Suppressor macrophage treated with lipopolysaccharide for 4 hours (primary cell): ENCODE measurements at places on chromosomes 3 and 15.
A peak's percentile ranks its signal among the peaks of the same experiment; 100 is the strongest.

DNA sequence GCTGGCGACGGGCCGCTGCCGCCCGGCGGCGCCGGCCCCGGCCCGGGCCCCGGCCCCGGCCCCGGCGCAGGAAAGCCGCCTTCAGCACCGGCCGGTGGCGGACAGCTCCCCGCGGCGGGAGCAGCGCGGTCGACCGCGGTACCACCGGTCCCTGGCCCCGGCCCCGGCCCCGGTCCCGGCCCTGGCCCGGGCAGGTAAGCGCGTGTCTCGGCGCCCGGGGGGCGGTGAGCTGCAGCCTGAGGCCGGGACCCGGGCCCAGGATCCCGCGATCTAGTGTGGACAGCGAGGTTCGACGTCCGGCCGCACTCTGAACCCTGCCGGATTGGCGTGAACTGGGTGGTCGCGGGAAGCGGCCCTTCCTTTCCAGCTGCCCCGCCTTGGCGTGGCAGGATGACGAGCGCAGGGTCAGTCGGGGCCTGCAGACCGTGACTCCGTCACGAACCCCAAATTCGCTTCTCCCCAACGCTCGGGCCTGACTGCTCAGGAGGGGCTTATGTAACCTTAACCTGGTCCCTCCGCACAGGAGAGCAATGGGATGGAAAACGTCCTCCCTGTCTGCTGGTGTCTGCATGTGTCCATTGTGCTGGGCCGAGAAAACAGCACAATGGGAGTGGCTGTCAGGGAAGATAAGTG, 472 bp downstream of the BSN start:
- no peak for DNase-seq

DNA sequence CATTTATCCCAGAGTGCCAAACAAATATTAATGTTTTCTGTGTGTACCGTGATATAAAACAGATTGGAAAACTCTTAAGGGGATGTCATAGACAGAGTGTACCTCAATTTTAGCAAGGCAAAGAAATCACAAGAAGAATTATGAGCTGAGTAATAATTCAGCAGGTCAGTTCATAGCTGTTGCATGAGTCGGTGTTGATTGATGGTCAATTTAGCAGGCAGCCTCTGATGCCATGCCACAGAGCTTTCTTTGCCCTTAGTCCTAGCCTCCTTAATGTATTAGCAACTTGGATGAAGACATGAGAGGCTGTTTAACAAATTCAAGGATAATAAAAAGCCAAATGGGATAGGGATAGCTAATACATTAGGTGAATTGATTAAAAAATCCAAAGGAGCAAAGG, 6.8 kb downstream of the SLC35A5 start:
- no peak for DNase-seq

DNA sequence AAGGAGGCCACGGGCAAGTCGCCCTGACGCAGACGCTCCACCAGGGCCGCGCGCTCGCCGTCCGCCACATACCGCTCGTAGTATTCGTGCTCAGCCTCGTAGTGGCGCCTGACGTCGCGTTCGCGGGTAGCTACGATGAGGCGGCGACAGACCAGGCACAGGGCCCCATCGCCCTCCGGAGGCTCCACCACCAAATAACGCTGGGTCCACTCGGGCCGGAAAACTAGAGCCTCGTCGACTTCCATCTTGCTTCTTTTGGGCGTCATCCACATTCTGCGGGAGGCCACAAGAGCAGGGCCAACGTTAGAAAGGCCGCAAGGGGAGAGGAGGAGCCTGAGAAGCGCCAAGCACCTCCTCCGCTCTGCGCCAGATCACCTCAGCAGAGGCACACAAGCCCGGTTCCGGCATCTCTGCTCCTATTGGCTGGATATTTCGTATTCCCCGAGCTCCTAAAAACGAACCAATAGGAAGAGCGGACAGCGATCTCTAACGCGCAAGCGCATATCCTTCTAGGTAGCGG, at the start of gene EPM2AIP1:
EPM2AIP1 (minus strand) TSS at position 326 of the 520 bp plus-strand sequence; CDS start at position 272, 54 bp downstream.
- no peak for DNase-seq

DNA sequence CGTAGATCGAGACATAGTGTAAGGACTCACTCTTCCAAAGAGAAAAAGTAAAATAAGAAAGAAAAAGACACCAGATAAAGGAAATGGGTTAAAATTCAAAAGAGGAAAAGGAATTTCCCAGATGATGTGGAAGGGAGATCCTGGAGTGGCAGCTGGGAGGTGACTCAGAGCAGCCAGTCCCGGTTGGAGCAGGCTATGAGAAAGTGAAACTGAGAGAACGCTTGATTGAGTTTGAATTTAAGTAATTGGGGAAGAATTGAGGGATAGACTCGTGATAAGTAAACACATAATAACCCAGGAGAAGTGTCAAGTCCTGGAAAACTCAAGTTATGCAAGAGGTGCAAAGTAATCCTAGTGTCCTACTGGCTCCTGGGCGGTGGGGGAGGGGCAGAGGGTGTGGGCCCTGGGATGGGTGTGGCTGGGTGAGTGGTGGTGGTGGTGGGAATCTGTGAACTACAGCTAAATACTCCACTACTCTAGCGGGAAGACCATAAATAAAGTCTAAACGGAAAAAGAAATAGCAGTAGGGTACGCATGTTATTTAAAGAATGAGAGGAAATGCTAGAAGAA, 1.2 kb downstream of the PRR20G start:
- peak; percentile 86 for DNase-seq

DNA sequence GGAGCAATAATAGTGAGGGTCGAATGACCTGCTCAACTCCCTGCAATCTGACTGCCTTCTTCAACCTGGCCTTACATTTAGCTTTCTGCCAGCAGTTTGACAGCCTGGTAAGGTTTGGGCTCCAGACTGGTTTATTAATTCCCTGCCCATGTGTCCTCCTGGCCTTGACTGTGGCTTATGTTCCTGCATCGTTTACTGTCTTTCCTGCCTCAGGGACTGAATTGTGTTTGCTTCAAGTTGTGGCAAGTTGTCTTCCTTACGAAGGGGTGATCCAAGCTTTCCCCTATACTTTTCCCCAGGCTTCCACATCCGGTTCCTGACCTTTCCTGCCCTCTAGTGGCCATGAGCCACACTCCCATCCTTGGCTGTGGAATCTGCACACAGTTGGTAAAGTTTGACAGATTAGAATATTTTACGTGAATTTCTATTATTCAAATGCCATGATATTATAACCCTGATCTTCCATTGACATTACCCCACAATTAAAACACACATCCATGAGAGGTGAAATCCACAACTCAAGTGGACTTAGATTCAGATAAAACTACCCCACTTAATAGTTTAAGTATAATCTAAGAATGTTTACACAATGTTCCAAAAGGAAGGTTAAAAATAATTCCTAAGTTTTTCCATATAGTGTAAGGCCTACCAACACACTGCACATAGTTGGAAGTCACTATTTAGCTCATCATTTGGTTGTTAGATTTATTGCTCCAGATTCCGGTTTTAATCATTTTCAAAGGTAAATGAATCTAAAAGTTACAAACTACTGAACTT, 95.7 kb downstream of the NEDD4 start:
- peak; percentile 38 for DNase-seq

GRCh38 chr3:150784747-150785125, 21.8 kb upstream of the SIAH2 start:
- DNase-seq, result no peak

DNA sequence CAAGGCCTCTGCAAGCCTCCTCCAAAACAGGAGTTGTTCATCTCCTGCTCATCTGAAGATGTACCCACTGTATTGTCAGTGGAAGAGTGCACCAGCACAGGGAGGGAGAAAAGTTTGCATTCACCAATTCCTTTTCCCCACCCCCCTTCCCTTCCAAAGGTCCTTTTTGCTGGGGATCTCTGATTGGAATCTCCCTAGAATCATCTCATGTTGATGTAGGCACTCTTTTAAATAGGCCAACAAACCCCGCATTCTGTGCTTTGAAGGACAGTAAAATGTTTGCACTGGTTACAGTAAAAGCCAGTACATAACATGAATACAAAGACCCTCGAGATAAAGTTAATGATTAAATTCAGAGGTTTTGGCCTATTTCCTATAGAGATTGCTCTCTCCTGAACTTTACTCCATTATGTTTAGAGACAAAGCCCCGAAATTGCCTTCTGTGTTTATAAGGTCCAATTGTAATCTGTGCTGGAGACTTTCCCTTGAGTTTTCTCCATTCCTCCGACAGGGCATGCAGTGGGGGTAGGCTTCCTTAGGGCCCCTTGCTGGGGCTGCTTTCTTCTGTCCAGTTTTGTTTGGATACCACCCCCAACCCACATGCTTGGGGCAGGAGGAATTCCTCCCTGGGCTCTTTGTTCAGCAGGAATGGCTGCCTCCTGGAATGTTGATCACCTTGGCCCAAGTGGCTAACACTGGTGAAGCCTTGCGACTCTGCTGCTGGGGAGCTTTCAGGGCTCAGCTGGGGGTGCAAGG, 22.5 kb downstream of the TRIM71 start:
- no peak for DNase-seq

DNA sequence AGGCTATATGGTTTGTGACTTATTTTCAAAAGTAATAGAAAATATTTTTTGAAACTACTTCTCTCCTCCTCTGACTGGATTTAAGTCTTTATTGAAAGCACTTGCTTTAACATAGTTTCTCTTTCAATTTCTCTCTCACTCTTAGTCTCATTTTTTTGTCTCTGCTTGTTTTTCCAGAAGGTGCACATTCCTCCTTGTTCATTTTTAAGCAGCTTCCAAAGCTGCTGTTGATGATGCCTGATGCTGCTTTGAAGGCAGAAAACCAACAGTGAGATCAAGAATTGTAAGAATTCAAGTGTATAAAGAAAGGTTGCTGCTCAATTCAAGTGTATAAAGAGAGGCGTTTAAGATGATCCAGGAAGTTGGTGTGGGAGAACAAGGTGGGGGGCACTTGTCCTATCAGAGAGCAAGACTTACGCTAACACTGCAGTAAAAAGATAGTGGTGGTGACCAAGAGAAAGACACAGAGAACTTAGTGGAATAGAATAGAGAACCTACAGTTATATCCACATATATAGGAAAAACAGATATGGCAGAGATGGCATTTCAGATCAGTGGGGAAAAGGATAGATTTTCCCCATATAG, 12.1 kb downstream of the NR2C2 start:
- DNase-seq, result peak; percentile 25

GRCh38 chr15:74171965-74172541, 1.5 kb upstream of the ISLR start:
- DNase-seq, result no peak

- DNase-seq, result peak; percentile 51
Measured at GRCh38 chr3:34012102-34012461, 213.7 kb downstream of the PDCD6IP start.

DNA sequence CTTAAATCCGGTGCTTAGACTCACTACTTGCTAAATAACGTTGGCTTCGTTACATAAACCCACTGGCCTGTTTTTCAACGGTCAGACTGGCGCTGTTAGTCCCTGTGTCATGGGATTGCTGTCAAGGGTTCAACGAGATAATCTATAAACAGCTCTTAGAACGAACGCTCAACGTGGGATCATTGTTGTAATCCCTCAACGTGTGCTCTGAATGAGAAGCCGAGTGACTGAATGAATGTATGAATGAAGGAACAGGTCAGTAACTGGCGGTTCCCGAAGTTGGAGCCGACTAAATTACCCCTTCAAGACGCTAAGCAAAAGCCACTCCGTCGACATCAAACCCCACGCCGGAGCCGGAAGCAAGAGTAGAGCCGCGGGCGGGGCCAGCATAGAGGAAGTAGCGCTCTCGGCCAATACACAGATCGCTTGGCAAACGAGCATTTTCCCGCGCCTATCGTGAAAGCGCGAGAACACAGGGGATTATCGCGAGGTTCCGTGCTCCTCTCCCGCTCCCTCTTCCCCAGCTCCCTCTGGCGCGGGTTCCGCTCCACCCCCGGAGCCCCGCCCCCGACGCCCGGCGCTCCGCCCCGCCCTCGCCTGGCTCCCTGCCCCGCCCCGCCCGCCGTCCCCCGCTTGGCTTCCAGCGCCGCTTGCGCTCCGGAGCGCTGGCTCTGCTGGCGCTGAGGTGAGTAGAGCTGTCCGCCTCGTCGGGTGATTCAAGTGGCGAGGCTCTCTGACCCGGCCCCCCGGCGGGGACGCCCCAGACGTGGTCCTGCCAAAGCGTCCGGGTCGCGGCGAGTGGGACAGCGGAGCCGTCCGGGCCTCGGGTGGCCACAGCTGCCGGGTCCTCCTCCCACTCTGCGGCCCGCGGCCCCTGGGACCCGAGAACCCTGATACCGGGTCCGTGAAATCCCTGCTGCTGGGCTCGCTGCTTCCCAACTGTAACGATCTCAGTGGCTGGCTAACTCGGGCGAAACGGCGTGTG, at the start of gene LRRC28:
LRRC28 (plus strand) TSS at position 625 of the 985 bp plus-strand sequence. CDS start 4,477 bp downstream, outside the sequence.
- DNase-seq, result peak; percentile 99

GRCh38 chr3:27681249-27681748, 40.8 kb downstream of the EOMES start:
- DNase-seq, result peak; percentile 74

GRCh38 chr15:72397796-72398588, at the start of gene TMEM202:
Gene TMEM202, plus strand, starts transcription at chr15:72398305. Its CDS starts 22 bp downstream, at chr15:72398327.
- no peak for DNase-seq

DNA sequence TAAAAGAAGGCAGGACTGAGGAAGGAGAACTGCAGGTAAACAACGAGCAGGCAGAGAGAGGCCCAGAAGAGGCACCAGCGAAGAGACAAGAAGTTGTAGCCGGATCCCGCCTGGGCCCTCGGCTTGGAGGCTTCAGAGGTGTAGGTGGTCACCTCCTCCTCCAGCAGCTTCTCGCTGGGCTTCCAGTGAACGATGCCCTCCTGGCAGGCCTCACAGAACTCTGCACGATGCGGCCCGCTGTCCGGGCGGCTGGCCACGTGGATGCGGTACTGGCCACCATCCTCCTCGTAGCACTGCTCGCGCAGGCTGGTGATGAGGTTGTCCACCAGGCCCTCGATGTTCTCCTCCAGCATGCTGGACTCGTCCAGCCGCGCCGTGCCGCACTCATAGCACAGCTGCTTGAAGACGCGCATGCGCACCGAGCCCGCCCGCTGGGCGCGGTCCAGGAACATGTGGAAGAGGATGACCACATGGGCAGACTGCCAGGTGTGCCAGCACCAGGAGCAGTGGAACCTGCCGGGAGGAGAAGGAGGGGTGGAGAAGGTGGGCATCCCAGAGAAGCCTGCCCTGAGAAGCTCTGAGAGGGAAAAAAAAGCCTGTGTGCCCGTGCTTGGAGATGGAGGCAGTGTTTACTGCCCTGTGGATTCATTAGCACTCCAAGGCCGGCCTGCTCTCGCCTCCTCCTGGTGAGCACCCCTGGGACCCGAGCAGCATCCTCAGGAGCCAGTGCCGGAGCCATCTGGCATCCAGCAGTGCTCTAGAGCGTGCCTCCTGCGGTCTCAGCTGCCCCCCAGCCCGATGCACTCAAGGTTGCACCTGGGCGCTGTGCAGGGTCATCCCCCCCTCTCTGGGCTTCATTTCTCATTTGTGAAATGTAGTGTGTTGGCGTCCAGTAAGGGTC, 3.6 kb downstream of the RTP2 start:
- DNase-seq, result no peak

DNA sequence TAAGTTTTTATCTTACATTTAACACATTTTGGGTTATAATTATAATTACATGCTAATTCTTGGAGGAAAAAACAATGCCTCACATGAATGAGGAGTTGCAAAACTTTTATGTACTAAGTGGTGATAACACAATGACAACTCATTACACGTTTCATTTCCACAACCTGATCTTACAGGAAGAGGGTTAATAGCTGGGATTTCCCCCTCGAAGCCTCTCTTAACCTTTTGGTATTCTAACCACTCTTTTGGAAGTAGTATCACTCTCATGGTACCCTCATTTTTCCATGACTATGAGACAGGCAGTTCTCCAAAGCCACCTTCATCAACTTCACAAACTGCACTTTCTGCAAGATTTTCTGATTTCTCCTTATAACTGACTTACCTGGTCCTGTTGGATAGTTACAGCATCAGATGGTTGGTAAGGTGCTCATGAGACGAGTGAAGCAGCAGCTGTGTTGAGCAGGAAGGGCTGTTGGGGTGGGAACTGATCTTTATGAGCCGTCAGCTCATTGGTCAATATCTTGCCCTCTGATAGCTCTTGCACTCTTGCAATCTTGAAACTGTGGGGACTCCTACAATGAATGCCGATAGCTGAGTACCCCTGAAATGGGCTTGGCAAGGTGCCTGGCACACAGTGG, 41.6 kb downstream of the ACAN start:
- DNase-seq, result no peak
